Stimulated activated CD8-positive, alpha-beta memory T cell treated with anti-CD3 and anti-CD28 coated beads, Interleukin-7, amount 100 ng/mL, for 1 hour (primary cell): ENCODE measurements at places on chromosomes 7 and 10.

DNA sequence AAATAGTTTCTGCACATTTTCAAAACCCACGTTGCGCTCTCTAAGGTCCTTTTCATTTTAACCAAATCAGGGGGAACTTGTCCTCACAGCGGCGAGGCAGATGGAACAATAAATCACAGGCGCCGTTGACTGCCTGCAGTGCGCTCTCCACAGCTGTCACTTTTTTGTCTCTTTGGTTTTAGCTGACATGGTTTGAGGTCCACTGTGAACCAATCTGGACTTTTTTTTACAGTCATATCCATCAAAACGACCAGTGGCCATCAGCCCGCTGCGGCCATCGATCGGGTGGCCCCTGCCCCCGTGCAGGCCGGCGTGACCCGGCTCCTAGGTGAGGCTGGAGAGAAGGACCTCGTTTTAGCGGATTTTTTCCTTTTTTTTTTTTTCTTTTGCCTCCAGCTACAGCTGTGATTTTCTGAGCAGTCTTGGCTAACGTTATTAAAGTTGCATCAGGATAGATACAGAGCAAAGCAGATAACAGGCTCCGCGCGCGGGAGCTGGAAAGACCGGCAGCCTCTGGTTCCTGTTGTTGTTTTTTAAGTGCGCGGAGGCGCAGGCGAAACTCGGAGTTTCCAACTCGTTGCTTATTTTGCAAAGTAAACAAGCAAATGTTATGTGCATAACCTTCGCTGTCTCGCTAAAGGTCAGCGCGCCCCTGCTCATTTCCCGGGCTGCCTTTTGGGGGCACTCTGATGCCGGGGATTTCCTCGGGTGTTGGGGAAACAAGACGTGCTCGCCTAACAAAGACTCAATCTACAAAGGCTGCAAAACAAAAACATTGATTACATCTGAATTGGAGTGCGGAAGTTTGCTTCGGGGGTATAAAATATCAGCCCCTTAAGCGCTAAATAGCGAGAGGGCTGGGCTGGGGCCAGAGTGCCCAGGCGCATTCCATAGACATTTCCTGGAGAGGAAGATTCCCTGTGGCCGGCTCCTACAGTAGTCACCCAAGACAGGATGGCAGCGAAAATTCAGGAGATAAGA lies 414.8 kb upstream of the MKI67 start:
- DNase-seq: no peak

GRCh38 chr10:117662126-117662525 lies 119.6 kb downstream of the EMX2 start:
- no peak for DNase-seq

GRCh38 chr10:124621637-124622036 lies 122.5 kb downstream of the FAM53B start:
- DNase-seq: no peak

- DNase-seq: no peak
These were observed 531.3 kb upstream of the LRRTM3 start for GRCh38 chr10:66394342-66395063.

DNA sequence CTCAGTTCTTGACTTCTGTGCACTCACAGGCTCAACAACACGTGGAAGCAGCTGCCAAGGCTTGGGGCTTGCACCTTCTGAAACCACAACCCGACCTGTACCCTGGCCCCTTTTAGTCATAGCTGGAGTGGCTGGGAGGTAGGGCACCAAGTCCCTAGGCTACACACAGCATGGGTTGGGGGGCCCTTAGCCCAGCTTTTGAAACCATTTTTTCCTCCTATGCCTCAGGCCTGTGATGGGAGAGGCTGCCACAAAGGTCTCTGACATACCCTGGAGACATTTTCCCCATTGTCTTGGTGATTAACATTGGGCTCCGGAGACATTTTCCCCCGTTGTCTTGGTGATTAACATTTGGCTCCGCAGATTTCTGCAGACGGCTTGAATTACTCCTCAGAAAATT lies 38.6 kb downstream of the RALA start:
- no peak for DNase-seq

GRCh38 chr10:51624013-51624412 lies 75.4 kb downstream of the CSTF2T start:
- no peak for DNase-seq

GRCh38 chr10:11831520-11831951 lies 8.4 kb downstream of the PROSER2 start:
- no peak for DNase-seq

DNA sequence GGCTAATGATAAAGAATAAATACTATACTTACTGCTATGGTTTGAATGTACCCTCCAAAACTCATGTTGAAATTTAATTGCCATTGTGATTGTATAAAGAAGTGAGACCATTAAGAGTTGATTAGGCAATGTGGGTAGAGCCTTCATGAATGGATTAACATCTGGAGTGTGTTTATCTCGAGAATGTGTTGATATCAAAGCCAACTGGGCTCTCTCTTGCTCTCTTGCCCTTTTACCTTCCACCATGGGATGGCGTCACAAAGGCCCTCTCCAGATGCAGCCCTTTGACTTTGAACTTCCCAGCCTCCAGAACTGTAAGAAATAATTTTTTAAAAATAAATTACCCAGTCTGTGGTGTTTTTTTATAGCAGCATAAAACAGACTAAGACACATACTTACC lies 50.1 kb upstream of the GHITM start:
- DNase-seq: no peak
